ENCODE measurements at places on chromosomes 3 and 15. TPM values are rescaled to one million over a fixed set of nuclear protein-coding genes. Genes with fewer than 3 reads are reported as not detected.

DNA sequence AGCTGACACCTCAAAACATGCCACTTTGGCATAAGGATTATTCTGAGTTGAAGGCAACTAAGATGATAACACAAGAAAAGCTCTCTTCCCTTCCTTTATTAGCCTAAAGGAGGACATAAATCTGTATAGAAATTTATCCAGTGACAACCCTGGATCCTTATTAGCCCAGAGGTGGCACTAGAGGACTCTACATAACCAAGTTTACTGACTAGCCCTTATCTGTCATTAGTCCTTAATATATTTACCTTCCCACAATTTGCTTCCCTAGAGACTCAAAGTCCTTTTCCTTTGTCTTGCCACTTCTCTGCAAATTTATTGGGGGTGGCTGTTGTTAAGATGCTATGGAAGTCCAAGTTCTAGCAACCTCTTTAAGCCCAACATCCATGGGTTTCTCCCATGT is 26.7 kb downstream of the CEP70 start:
- DNase-seq: no peak

GRCh38 chr3:73729969-73730440 is 105.3 kb upstream of the PDZRN3 start:
- peak; percentile 99 for DNase-seq

DNA sequence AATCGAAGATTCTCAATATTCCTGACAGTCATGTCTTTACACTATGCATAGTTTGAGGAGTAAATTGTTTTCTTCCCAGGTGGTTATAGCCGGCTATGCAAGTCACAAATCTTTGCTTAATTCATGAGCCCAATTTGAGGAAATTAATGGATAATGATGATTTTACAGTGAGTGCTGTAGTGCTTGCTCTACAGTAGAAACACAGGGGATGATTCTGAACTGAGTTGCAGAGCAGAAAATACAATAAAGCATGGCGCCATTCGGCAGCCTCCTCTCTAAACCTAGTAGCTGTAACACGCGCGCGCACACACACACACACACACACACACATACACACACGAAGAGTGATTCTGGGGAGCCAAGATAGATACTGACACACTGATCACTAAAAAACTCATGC is 181.7 kb upstream of the DPH6 start:
- no peak for DNase-seq

PPM1L gene
- total RNA-seq: 5.1 TPM

KIF23 gene
- total RNA-seq: 12.0 TPM

GRCh38 chr15:66288551-66289185 is 4.7 kb upstream of the DIS3L start:
- DNase-seq: no peak

All from myocyte (in vitro differentiated cells).